ENCODE measurements at places on chromosomes 4 and X.

- DNase-seq: no peak
Measured at GRCh38 chr4:8722556-8722955, 130.0 kb downstream of the CPZ start.

DNA sequence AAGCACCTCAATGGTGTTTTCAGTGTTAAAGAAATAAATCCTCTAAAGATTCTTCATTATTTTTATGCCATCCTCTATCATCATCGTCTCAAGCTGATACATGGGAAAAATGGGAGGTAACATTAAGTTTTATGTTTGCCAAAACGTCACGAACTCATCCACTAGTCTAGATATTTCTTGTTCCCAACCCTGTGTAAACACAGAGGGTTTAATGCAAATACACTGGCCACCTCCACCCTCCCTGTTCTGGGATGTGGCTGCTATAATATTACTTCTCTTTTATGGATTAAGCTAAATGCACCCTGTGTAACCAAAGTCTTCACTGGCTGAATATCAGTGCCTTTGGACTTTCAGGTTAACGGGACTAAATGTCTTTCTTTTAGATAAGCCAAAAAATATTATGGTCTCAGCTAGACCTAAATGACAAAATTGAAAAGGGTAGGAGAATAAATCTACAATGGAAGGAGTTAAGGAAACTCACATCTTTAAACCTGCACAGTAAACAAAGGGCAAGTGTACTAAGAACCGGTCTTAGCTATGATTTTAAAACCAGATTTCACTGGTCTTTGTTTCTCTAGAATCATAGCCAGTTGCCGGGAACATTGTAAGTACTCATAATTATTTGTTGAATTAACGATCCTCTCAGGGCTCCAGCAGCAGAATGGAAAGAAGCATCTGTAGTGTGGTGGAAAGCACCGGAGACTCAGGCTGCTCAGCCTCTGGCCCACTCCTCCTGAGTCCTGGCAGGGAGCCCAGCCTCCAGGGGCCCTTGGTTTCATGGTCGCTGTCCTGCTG is 103.5 kb upstream of the NOCT start:
- DNase-seq: no peak

- no peak for DNase-seq
Measured at GRCh38 chr4:45701621-45702020, 422.2 kb downstream of the GABRG1 start.

DNA sequence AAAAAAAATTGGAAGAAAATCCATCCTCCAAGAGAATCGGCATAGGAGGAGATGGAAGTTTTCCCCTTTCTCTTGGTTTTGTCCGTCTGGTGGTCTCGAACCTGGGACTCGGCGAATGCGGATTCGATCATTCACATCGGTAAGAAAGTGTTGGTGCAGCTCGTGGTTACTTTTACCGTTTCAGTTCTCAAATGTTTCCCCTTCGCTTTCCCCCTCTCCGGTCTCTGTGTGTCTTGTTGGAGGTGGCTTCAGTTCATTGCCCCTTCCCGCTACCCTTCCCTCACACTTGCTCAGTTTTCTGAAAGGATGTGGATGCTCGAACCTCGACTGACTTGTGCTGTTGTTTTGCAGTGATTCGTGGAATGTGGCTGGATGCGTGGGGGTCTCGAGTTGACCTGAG is 840 bp downstream of the GRID2 start:
- DNase-seq: no peak

DNA sequence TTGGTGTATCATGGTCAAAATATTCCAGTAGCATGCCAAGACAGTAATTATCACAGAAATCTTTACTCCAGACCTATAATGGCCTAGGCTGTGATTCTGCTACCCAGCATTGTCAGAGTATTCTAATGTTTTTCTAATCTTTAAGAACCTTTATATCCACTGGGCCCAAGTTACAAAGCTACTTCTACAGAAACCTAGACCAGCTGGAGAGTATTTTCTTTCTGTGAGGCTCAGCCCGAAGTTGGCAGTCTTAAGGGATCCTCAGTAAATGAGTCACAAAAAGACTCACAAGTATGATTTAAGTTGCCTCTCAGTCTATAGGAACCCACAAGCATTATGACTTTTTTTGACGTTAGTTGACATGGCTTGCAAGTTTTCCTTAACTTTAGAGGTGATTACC is 638.5 kb upstream of the FAM241A start:
- no peak for DNase-seq

- DNase-seq: no peak
Measured at GRCh38 chrX:131747173-131747572, 203.3 kb downstream of the OR13H1 start.

GRCh38 chr4:3135155-3136011 is 60.9 kb downstream of the HTT start:
- DNase-seq: no peak

GRCh38 chrX:120401301-120401700 is 39.4 kb downstream of the ATP1B4 start:
- no peak for DNase-seq

DNA sequence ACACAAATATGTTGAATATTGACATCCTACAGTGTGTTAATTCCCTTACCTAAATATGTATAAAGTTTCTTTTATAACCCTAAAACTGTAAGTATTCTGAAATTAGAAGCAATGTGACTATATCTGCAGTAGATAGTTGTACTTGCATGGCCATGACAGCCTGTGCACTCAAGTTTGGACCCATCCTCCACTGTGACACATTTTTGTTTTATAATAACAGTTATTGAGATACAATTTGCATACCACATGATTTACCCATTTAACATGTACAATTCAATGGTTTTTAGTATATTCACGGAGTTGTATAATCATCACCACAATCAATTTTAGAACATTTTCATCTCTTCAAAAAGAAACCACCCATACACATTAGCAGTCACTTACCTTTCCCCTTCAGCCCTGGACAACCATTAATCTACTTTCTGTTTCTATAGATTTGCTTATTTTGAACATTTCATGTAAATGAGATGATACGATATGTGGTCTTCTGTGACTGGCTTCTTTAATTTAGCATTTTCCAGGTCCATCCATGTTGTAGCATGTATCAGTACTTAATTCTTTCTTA is 29.6 kb downstream of the HERC3 start:
- no peak for DNase-seq

DNA sequence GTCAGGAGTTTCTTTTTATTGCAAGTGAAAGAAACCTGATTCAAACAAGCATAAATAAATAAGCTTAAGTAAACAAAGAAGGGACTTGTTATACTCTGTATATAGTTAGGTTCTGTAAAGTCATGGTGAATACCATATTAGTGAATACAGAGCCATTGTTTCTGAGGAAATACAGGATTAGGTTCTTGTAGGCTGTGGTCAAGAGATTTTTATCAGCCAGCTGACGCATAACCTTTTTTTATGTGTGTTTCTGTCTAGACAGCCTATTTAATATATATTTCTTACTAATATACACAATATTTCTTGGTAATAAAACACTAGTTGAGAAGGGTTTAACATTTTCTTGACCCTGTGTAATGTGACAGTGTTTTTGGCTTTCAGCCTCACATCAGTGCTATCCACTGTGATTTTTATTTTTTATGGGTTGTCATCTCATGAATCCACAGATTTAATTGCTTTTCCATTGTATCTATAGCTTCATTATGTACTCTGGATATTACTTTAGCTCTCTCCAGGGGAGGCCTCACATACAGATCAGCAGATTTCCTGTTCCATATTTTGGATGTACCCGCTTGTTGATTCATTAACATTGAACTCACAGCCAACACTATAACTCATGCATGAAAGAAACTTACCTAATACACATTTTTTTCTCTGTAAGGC is 8.0 kb downstream of the HERC3 start:
- no peak for DNase-seq

GRCh38 chr4:121358473-121358872 is 22.3 kb downstream of the QRFPR start:
- no peak for DNase-seq

- no peak for DNase-seq
Measured at GRCh38 chr4:187811591-187811990, 184.0 kb upstream of the ZFP42 start.

DNA sequence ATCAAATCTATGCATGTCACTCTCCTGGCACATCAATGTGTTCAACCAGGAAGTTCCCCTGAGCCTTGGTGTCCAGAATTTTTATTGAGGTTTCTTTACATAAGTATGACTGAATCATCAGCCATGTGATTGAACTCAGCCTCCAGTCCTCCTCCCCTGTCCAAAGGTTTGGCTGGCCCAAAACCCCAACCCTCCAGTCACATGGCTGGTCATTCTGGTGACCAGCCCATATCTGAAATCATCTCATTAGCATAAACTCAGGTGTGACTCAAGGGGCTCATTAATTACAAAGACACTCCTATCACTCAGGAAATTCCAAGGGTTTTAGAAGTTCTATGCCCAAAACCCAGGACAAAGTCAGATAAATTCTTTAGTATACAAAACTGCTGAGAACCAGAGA is 20.6 kb upstream of the SUPT20HL2 start:
- no peak for DNase-seq

GRCh38 chr4:119002476-119002875 is 113.8 kb downstream of the SYNPO2 start:
- no peak for DNase-seq

DNA sequence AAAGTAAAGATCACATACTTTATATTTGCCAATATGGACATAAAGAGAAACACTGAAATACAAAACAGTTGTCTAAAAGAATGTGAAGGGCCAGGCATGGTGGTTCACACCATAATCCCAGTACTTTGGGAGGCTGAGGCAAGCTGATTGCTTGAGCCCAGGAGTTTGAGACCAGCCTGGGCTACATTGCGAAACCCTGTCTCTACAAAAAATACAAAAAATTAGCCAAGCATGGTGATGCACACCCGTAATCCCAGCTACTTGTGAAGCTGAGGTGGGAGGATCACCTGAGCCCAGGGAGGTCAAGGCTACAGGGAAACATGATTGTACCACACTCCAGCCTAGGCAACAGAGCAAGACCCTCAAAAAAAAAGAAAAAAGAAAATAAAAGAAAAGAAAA is 11.8 kb downstream of the RBM47 start:
- no peak for DNase-seq

DNA sequence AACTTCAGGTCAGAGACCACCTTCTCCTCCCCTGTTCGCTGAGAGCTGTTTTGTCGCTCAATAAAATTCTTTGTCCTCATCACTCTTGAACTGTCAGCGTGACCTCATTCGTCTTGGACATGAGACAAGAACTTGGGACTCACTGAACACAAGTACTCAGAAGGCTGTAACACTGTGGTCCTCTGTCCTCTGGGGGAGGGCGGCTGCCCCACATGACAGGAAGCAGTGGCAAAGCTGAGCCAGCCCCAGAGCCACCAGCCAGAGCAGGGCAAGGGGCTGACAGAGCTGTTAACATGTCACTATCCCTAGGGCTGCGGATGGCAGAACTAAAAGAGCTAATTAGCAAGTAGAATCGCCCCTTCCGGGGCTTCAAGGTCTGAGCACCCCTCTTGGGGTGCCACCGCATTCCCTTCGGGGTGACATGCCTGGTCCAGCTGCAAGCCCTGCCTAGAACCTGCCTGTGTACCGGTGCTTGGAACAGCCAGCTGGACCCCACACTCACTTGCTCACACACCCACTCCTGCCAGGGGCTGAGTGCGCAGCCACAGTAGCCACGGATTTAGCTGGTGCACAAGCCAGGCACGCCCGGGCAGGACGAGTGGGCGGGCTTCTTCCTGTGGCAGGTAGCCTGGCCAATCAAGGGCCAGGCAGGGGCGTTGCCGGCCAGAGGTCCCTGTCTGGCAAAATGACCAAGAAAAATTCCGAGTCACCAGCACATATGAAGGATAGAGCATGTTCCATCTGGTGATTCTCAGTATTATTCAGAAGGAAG is 648.6 kb upstream of the AGA start:
- no peak for DNase-seq

DNA sequence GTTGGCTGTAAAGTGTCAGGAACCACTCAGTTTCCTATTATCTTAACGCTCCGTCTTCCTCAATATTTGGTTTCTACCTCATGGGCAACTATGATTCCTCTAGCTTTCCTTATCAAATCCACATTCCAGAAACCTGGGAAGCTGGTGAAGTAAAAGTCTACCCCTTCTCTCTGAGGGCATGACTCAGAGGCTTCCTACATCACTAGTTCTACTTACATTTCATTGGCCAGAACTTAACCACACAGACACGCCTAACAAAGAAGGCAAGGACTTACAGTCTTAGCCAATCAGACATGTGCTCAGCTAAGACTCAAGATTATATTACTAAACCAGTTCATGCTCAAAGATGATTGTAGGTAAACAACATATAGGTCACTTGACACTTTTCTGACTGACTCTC is 30.4 kb downstream of the COX7B2 start:
- DNase-seq: no peak

GRCh38 chr4:181659876-181660275 is 583.3 kb upstream of the TENM3 start:
- DNase-seq: no peak

DNA sequence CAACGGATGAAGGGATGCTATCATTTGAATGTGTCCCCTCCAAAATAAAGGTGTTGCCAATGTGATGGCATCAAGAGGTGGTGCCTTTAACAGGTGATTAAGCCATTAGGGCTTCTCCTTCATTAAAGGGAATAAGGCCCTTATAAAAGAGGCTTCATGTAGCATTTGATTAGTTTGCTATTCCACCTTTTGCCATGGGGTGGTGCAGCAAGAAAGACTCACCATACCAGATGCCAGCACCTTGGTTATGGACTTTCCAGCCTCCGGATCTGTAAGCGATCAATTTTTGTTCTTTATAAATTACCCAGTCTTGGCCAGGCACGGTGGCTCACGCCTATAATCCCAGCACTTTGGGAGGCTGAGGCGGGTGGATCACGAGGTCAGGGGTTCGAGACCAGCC is 7.9 kb upstream of the SLC25A43 start:
- DNase-seq: no peak

DNA sequence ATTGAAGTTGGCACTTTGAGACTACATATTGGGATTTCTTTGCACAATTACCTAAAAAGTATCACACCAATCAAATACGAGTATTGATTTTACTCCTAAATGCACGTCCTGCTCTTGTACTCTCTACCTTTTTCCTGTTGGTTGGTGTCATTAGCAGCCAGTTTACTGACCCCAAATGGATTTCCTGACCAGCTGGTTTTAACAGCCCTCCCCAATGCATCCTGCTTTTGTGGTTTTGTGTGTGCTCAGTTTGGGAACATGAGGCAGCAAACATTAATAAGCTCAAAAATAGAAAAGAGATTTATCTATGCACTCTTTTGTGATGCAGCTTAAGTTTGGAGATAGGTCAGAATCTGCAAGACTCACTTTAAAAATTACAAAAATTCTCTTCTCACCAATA is 230.3 kb downstream of the MAPK10 start:
- DNase-seq: no peak

- DNase-seq: no peak
Measured at GRCh38 chr4:78764498-78764961, 11.6 kb upstream of the BMP2K start.

- no peak for DNase-seq
Measured at GRCh38 chrX:69021141-69021960, 143.9 kb downstream of the PJA1 start.

GRCh38 chr4:48594180-48594579 is 104.1 kb downstream of the ZAR1 start:
- DNase-seq: no peak

DNA sequence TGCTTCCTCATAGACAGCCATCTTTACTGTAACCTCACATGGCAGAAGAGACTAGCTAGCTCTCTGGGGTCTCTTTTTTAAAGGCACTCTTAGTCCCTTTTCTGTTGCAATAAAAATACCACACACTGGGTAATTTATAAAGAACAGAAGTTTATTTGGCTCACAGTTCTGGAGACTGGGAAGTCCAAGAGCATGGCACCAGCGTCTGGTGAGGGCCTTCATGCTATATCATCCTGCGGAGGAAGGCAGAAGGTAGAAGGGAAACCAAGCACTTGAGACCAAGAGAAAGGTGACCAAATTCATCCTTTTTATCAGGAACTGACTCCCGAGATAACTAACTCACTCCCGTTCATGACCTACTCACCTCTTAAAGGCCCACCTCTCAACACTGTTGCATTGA is 5.4 kb upstream of the ANXA5 start:
- no peak for DNase-seq
